CD4-positive, alpha-beta T cell treated with Interferon alpha-2 for 1 hour (primary cell): ENCODE measurements at places on chromosomes 4 and X.

DNA sequence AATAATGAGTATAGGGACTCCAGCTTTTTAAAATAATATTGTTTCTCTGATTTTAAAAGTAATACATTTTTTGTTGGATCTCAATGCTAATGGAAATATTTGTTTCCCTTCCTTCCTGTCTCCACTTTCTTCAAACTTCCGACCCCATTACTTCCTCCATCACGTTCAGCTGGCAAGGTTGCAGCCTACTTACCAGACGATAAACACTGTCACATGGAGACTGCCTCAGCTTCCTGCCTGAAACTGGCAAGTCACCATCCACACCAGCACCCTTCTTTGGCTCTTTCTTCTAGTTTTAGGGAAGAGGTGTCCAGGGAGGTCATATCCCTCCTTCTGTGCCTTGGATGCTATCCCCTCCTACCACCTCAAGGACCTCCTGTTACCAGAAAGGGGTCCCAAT, 3.4 kb upstream of the INTU start:
- no peak for DNase-seq

GRCh38 chr4:25131926-25132325, 28.3 kb downstream of the SEPSECS start:
- DNase-seq, result no peak

GRCh38 chr4:142282870-142283431, 563.1 kb downstream of the INPP4B start:
- DNase-seq, result no peak

DNA sequence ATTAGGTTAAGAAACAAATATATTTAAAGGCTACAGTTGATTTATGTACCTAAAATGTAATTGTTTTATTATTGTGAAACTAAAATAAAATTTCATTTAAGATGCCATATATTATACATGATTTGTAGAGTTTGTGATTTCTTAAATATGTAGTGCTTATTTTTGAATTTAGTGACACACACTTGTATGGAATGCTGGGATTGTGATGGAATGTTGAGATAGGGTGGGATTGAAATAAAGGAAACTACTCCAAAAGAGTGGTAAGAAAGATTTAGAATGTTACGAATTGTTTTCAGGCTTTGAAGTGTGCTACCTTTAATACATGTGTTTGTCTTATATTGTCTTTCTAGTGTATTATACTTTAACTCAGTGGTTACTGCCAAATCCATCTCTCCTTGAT, 330.3 kb upstream of the PITX2 start:
- no peak for DNase-seq

DNA sequence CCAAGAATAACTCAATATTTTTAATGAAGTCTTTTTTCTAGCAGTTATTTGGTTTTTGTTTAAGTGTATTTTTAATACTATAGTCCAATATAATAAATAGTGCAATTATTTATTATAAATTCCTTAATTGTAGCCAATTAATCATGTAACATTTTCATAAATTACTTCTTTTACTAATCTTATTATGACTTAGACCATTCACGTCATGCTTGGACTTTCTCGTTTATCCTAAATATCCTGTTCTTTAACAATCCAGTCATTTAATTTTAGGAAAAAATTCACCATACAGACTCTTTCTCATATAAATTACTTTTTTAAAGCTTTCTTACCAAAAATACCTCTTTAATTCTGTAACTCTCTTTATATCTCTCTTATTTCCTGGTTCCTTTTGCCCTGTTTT, 350.1 kb downstream of the AR start:
- no peak for DNase-seq

- DNase-seq, result no peak
These were observed 1.8 kb upstream of the TCEANC start for GRCh38 chrX:13651150-13651549.

- no peak for DNase-seq
These were observed 615.8 kb downstream of the TRAM1L1 start for GRCh38 chr4:116469582-116469981.

DNA sequence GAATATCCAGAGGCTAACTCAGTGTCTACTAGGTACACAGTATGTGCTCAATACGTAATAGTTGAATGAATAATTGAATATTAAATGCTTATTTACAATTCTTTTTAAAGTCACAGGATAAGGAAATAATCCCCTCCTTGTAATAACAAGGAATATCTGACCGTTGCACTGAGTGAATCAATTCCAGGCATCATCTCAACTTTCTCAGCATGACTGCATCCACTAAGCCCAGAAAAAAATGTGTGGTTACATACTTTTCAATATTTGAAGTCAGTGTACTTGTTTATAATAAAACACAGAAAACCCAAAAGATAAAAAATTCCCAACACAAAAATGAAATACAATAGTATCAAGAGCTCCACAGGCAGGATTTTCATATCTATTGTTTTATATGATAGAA, 105.4 kb downstream of the TMEM144 start:
- DNase-seq, result no peak

DNA sequence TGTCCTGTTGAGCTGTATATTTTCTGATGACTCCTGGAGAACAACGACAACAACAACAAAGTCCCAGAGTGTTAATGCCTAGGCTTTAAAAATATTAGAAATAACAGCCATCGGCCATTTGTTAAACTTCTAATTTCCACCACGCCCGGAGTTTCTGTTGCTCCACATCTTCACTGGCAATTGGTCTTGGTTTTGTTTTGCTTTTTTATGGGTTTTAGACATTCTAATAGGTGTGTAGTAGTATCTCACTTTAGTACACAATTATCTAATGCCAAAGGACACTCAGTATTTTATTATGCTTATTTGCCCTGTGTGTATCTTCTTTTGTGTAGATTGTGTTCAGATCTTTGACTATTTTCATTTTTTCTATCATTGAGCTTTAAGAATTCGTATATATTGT, 5.0 kb downstream of the MAGEA12 start:
- DNase-seq, result no peak

- peak; percentile 64 for DNase-seq
These were observed 55.8 kb upstream of the BCOR start for GRCh38 chrX:40153345-40154249.

DNA sequence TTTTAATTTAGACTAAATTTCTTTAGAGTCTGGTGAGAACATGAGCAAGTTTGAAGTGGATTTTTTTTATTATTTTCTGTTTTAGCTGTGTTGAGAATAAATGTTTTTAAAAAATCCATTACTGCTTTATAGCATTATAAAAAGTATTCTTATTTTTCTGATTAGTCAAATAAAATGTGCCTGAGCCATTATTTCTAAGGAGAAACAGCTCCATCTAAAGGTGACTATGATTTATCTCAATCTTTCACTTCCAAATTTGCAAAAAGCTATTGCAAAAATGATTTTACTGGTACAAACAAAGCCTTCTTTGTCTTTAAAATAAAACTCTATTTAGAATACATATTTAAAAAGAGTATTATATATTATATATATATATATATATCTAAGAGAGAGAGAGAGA, 959.2 kb downstream of the FAM133A start:
- no peak for DNase-seq

GRCh38 chrX:40971736-40972135, 113.5 kb upstream of the USP9X start:
- DNase-seq, result no peak

- peak; percentile 6 for DNase-seq
These were observed 122.2 kb downstream of the SHROOM4 start for GRCh38 chrX:50691820-50692219.

DNA sequence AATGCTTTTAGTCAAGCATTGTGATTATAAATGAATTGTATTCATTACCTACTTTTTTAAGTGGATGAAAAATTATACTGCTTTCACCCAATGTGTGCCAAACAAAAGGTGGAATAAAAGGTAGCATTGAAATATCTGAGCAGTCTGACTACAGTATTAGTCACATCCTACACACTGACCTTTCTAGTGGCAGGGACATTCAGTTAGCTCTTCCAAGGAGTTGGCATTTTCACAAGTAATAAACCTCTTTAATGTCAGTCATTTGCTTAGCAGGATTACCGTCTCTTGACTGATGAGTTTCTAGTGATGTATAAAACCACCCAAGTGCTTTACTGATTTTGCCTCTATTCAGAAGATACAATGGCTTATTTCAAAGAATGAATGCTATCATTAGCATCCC, 687.9 kb downstream of the ARAP2 start:
- no peak for DNase-seq

DNA sequence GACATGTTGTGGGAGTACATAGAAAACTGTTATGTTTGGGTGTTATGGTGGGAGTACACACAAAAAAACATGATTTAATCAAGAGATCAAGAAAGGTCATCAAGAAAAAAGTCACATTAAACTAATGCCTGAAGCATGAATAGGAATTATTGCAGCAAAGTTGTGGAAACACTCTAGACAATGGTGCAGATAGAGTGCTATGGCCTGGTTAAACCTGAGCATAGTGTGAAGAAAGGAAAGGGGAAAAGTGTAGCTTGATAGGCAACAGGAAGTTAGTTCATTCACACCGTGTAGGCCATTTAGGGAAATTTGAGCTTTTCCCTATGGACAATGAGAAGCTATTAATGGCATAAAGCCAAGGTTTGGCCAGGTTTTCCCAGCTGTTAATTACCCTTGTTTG, 162.1 kb upstream of the EMCN start:
- DNase-seq, result no peak

DNA sequence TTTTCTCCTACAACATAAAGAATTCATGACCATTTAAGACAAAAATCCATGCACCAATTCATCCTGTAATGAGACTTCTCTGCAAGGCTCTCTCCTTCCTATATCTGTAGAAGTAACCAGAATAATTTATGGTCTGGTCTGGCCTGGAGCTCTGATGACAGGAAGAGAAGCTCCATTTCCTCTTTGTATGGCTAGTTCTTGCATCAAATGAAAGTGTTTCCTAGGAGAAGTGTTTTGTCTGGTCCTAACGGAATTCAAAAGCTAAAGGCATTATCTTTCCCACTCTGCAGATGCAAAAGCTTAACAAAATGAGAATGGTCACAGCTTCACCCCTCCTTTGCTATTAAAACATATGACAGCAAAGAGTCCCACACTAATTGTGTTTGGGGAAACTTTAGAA, 55.1 kb downstream of the SPATA18 start:
- no peak for DNase-seq

- no peak for DNase-seq
These were observed 153.7 kb upstream of the BMP3 start for GRCh38 chr4:80876810-80877209.

DNA sequence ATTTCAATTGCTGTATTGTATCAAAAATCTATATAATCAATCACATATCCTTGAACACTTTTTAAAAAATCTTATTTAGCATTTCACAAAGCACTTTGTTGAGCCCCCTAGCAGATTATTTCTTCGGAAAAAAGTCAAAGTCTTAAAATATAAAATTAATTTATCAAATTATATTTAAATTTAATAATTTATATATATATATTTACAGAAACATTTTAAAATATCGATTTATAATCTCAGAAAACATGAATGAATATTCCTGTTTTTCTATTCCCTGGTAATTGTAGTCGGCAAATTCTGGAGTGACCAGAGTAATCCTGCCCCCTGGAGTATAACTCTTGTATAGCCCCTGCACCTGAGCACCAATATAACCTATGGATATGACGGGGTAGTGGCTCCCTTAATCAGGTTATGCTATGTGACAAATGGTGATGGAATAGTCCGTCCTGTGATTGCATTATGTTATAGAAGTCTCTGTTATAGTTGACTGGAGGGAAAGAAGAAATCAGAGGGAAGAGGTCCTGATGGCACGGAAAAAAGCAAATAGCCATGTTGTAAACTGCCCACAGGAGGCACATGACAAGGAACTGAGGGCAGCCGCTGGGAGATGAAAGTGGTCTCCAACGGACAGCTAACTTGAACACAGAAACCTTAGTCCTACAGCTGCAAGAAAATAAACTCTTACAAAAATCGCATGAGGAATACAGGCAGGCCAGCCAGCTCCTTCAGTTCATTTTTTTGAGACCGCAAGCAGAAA, 1092.3 kb downstream of the ARAP2 start:
- DNase-seq, result no peak
